Mucosa of descending colon (tissue), 3 donors: ENCODE measurements at places on chromosomes 4 and X. TPM values are rescaled to one million over a fixed set of nuclear protein-coding genes. Genes with fewer than 3 reads are reported as not detected.

- DNase-seq: no peak
Measured at GRCh38 chr4:821181-821591, 4.7 kb downstream of the CPLX1 start.

- peak; percentile 60 for DNase-seq
Measured at GRCh38 chrX:49187028-49187394, 838 bp upstream of the PRICKLE3 start.

- peak; percentile 31 for DNase-seq
Measured at GRCh38 chrX:39336671-39337311, 535.5 kb downstream of the MID1IP1 start.

- no peak for DNase-seq
Measured at GRCh38 chr4:109075621-109076020, 226.8 kb downstream of the COL25A1 start.

GRCh38 chr4:3201718-3202702 is 46.9 kb upstream of the MSANTD1 start:
- DNase-seq: no peak

DNA sequence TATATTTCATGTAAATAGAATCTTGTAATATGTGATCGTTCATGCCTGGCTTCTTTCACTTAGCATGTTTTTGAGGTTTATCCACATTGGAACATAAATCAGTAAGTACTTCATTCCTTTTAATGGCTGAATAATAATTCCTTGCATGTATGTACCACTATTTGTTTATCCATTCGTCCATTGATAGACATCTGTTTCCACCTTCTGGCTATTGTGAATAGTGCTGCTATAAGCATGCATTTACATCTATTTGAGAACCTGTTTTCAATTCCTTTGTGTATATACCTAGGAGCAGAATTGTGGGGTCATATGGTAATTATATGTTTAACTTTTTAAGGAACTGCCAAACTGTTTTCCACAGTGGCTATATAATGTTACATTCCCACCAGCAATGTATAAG is 356.7 kb upstream of the DIPK2B start:
- no peak for DNase-seq

DNA sequence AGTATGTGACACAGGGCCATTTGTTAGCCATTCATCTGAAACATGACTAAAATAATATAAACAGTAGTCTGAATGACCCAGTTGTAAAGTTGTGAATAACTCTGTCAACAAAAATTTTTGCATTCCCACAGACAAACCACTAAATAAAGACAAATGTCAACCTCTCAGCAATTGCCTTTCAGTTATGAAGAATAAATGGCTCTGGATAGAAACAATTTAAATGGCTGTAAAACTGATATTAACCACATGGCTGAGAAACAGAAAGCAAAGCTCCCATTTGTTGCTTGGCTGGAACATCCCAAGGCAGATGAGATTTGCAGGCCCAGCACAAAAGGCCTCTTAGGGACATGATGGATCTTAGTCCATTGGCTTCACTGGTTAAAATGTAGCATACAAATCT is 296.3 kb downstream of the GALNTL6 start:
- DNase-seq: no peak

DNA sequence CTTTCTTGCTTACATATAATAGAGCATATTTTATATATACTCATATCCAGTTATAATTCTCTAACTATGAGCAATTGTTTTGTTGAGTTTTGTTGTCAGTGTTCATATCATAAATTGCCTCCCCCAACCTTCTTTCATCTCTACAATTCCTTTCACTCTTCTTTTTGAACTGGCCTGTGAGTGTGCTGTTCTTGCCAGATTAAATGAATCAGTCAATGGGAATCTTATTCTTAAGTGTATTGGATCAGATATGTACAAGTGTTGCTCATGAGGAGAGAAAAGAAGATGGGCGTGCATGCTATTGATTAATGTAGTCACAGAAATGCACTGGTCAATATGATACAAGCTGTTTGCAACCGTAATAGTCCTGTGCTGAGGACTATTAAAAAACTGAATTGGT is 728.1 kb upstream of the MAGEB2 start:
- DNase-seq: no peak

DNA sequence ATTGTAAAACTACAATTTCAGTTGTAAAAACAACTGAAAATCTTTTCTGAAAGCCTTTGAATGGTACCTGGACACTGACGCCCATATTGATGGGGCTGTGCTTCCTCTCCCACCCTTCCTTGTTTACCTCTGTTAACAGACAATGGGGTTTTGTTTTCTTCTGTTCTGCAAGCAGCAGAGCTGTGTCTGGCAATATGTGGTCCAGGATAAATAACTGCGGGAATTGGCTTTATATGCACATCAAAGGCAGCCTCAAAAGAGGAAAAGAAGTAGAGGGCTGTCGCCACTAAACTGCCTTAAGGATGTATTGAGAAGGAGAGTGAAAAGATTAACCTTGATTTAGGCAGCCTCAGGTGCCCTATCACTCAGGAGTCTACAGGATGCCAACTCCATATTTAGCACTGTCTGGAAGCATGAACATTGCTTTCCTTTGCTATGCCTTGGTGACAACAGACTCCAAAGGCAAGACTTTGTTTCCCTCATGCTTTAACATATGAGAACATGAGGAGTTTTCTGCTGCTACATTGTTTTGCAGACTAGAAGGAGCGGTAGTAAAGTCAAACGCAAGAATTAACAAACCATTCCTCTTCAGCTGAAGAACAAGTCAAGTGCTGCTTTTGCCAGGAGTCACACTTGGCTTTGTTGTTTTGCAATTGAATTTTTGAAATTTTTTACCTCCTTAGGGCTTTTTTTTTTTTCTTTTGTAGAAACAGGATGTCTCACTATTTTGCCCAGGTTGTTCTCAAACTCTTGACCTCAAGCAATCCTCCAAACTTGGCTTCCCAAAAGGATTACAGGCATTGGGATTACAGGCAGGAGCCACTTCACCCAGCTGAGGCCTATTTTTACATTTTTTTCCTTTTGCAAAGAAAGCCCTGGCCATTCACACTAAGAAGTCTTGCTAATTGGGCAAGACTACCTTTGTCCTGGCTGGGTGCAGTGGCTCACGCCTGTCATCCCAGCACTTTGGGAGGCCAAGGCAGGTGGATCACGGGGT is 3.0 kb downstream of the IL21 start:
- no peak for DNase-seq

GRCh38 chrX:107135049-107135964 is 16.7 kb upstream of the RBM41 start:
- DNase-seq: no peak

DNA sequence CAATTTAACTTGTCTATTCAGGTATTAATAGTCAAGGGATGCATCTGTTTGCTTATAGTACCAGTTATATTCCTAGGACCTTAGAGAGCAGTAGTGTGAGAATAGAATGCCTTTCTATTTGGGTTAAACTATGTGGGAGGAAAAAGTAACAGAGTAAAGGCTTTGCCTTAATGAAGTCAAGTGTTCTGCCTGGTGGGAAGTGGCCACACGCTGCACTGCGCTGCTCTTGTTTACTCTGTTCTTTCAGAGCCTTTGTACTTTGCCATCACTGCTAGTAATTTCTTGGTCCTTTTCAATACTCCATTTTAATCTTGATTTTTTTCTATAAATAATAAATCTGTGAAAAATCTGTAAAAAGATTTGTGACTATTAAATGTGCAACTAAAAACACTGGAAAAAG is 38.0 kb downstream of the YIPF6 start:
- DNase-seq: no peak

Gene NPY1R
- 20.6 TPM for total RNA-seq

Gene KCNIP4
- total RNA-seq: 2.4 TPM

Gene CPLX1
- total RNA-seq: 2.7 TPM

Gene SPANXA1
- total RNA-seq: not detected

Gene ERCC6L
- 2.6 TPM for total RNA-seq

Gene PAGE5
- not detected for total RNA-seq

Gene MAGEC3
- total RNA-seq: not detected

Gene TAPT1
- total RNA-seq: 38.8 TPM

Gene BCLAF3
- 18.1 TPM for total RNA-seq
